ENCODE measurements at places on chromosomes 1 and 21. TPM values are rescaled to one million over a fixed set of nuclear protein-coding genes. Genes with fewer than 3 reads are reported as not detected.

- no peak for DNase-seq
Measured at GRCh38 chr1:197342044-197342565, 74.1 kb downstream of the CRB1 start.

DNA sequence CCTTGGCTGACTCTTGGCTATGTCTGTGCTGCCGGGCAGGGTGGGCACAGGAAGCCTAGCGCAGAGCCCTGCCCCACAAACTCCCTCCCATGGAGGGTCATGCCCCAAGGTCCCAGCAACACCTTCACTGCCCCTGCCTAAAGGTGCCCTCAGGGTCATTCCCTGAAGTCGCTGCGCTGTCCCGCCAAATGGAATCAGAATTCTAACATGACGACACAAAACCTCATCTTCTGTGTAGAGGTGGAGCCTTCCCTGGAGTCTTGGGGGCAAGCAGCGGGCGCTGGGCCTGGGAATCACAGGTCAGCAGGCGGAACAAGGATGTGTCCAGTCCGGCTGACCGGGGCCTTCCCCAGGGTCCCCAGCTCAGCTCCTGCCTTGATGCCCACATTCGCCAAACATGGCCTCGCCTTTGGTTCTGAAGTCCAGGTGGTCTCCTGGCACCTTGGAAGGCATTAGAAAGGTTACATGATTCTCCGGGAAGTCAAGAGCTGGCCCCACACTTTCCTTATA, 17.3 kb downstream of the TMEM201 start:
- DNase-seq, result no peak

- DNase-seq, result no peak
Measured at GRCh38 chr1:200161801-200162200, 134.3 kb downstream of the NR5A2 start.

DNA sequence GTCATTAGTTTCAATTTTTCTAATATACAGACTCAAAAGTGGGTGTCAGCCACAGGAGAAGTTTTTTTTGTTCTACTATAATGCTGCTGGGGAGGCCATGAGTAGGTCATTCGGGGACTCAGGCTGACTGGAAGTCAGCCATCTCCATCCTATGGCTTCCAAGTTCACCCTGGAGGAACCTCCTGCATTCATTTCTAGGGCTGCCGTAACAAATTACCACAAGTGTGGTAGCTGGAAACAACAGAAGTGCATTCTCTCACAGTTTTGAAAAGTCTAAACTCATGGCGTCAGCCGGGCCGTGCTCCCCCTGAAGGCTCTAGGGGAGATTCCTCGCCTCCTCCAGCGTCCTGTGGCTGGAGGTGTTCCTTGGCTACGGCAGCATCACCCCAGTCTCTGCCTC, 17.7 kb downstream of the AGT start:
- DNase-seq, result no peak

GLMP gene
- polyA plus RNA-seq, result 18.0 TPM

RGS18 gene
- polyA plus RNA-seq, result 1.3 TPM

GLIS1 gene
- polyA plus RNA-seq, result 0.13 TPM

WDR64 gene
- 0.66 TPM for polyA plus RNA-seq

OR6N1 gene
- not detected for polyA plus RNA-seq
